Nucleus accumbens (tissue), 56 donors: ENCODE measurements at places on chromosomes 2 and 18.

DNA sequence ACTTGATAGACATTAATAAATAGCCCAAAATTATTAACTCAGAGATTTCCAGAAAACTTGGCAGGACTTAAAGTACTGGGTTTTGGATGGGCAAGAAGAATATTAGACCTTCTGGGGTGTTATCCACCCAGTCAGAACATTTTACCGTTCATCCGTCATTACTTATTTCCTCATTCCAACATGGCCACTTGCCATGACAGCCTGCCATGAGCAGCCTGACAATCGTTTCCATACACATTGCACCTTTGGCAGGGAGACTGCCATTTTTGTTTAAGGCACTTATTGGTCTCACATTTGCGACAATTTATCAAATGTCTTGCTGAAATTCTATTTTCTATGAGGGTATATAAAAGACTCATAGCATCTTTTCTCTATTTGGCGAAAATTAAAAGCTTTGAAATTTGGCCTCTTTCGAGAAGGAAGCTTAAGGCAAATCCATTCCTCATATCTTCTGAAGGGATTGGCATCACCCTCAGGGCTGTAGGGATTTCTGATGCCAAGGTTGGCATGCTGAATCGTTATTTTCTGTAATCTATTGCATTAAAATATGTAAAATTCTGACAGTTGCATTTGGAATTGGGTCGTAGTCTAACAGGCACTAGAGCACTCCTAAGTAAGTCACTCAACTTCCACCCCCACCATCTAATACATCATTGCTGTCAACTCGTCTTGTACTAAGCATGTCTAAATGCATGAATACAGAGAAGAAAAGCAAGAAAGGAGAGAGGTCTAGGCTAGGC, 406.3 kb upstream of the PIK3C3 start:
- DNase-seq: no peak

- no peak for DNase-seq
Observed at GRCh38 chr2:233679196-233679595, 2.5 kb upstream of the UGT1A7 start.

GRCh38 chr2:112850588-112850987, 14.0 kb upstream of the IL1B start:
- DNase-seq: no peak

DNA sequence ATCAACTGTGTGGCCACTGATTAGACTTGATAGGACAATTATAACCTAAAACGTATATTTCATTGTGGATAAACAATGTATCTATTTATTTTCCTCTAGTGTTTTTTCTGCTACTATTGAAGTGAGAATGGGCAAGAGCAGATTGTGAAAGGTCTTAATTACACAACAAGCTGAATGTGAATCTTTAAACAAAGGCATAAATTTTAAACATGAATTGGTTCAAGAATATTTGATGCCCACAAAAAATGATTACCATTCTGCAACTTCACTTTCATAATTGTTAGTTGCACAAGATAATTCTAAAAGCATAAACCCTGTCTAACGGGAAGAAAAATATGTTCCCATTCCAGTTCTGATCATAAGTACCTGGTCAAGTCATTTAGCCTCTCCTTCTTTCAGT, 285.6 kb downstream of the GULP1 start:
- DNase-seq: no peak

DNA sequence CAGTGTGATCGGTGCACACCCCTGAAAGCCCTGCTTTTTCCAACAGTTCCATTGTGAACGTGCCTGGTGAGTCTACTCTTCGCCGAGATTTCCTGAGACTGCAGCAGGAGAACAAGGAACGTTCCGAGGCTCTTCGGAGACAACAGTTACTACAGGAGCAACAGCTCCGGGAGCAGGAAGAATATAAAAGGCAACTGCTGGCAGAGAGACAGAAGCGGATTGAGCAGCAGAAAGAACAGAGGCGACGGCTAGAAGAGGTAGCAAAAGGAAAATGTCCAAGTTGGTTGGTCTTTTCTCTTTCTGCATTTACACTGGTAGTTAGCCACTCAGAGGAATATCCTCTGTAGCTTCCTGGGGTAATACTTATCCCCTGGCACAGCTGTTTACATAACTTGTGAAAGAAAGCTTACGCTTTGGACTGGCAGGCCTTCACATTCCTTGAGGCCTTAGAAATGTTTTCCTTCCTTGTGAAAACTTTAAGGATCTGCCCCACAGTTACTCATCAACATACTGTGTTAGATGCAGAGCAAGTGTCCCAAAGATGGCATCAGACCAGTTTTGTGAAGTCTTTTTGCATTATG, 146.6 kb downstream of the MAP4K4 start:
- no peak for DNase-seq

- no peak for DNase-seq
Observed at GRCh38 chr18:40687399-40687798, 1267.6 kb upstream of the PIK3C3 start.

GRCh38 chr2:209872675-209873074, 101.0 kb downstream of the UNC80 start:
- peak; percentile 37 for DNase-seq

DNA sequence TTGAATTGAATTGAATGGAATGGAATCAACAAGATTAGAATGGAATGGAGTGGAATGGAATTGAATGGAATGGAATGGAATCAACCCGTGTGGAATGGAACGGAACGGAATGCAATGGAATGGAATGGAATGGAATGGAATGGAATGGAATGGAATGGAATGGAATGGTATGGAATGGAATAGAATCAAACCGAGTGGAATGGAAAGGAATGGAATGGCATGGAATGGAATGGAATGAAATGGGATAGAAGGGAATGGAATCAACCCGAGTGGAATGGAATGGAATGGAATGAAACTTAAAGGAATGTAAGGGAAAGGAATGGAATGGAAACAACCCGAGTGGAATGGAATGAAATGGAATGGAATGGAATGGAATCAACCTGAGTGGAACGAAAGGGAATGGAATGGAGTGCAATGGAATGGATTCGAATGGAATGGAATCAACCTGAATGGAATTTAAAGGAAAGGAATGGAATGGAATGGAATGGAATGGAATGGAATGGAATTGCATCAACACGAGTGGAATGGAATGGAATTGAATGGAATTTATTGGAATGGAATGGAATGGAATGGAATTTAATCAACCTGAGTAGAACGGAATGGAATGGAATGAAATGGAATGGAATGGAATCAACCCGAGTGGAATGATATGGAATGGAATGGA, 1146.6 kb downstream of the RPIA start:
- DNase-seq: no peak

- no peak for DNase-seq
Observed at GRCh38 chr18:38980420-38980819, 1414.8 kb upstream of the CELF4 start.

DNA sequence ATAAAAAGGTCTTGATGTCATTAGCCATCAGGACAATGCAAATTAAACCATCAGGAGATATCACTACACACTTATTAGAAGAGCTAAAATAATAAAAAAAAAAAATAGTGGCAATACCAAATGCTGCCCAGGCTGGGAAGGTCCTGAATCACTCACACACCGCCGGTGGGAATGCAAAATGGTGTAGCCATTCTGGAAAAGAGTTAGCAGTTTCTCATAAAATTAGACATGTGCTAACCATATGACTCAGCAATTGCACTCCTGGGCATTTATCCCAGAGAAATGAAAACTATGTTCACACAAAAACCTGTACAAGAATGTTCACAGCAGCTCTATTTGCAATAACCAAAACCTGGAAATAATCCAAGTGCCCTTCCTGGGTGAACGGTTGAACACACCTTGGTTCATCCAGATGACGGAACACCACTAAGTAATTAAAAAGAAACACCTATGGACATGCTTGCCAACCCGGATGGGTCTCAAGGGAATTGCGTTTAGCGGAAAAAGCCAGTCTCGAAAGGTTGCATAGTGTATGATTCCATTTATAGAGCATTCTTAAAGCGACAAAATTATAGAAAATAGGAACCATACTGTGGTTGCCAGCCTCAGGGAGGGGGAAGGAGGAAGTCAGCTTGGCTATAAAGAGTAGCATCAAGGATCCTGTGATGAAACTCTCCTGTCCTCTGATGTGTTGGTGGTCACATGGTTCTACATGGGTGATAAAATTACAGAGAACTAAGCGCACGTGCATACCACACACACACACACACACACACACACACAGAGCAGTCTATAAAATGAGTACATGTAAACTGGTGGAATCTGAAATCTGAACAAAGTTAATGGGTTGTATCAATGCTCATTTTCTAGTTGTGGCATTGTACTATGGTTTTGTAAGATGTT, 4.6 kb downstream of the MBP start:
- no peak for DNase-seq

DNA sequence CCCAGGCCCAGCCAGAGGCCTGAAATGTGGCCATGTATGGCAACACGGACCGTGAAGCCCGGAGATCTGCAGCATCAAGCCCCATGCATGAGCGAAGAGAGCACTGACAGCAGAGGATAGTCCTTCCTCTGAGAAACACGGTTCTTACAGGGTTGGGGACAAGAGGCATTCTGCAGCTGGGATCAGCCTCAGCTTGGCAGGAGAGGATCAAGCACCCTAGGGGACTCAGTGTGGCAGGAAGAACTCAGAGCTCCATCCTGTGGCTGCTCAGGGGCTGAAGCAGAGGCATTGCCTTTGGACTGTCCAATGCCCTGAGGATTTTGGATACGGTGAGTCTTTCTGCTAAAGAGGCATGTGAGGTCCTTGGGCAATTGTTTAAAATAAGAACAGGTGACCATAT, 368.7 kb downstream of the ZNF516 start:
- DNase-seq: no peak
